Foreskin keratinocyte (primary cell): ENCODE measurements at places on chromosomes 3 and 15. TPM values are rescaled to one million over a fixed set of nuclear protein-coding genes. Genes with fewer than 3 reads are reported as not detected.

FAM107A gene
- polyA plus RNA-seq, result not detected in 2 replicates

DNA sequence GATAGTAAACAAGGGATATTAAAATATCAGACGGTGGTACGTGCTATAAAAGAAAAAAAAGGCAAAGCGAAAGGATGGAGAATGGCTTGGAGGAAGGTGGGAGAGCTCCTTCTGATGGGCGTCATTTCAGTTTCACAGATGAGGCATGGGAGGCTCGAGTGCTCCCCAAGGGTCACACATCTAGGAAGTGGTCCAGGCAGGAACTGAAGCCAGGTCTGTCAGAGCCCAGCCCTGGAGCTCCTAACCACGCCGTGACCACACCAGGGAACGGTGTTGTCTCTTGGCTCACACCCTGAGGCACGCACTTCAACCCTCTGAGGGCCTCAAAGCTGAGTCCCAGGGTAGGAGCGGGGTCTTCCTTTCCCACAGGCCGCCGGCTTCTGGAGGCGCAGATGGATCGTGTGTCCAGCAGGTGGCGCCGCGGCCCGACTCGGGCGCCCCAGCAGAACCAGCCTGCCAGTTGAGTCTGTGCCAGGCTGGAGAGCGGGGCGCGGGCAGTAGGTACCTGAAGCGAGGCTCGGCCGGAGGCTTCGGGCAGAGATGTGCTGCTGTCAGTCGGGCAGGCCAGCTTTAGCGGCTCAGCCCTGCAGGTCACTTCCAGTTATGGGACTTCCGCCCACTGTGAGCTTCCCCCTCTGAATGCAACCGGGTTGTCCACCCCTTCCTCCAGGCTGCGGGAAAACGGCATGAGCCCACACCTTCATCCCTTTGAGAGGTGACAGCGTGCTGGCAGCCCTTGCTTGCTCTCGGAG lies 68.1 kb downstream of the SLC6A1 start:
- DNase-seq, result peak; percentile 34

ISLR2 gene
- not detected in 2 replicates for polyA plus RNA-seq

DNA sequence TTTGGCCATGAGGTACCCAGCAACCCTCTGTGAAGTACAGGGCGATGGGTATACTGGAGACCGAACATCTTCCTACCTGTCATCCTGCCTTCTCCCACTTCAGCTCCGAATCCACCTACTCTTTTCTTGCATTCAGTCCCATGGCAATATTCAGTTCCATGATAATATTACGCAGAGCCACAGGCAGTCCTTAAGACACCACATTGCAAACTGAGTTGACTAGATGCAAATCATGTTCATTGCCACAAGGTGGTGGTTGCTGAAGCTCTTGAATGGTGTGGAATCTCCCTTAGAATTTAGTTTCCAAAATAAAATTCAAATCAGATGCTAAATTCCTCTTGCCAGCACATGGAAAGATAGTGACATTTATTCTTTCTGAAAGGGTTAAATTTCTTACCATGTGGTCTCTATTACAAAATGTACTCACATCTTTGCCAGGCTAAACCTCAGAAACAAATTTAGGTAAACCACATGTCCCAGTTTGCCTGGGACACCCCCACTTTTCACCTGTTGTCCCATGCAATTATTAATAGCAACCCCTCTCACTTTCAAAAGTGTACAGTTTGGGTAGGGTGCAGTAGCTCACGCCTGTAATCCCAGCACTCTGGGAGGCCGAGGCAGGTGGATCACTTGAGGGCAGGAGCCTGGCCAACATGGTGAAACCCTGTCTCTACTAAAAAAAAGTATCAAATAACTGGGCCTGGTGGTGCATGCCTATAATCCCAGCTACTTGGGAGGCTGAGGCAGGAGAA lies 1.7 kb upstream of the NME9 start:
- no peak for DNase-seq

GRCh38 chr3:152047465-152047864 lies 174.0 kb downstream of the SUCNR1 start:
- DNase-seq, result peak; percentile 13

ACVR2B gene
- polyA plus RNA-seq, result 0.66 and 0.87 TPM in 2 replicates

- DNase-seq, result no peak
Observed at GRCh38 chr3:48408823-48409281, 21.0 kb downstream of the PLXNB1 start.

DNA sequence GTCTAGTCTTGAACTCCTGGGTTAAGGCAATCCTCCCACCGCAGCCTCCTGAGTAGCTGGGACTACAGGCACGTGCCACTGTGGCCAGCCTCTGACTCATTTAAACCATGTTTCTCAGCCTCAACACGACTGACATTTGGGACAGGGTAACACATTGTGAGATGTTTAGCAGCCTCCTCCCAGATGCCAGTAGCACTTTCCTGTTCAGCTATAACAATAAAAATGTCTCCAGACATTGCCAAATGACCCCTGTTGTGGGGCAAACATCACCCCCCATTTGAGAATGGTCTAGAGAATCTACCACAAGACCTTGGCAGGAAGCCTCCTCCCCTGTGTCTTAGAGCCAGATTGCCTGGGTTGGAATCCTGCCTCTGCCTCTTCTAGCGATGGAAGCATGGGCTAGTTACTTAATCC lies 8.4 kb downstream of the TMEM40 start:
- no peak for DNase-seq

GOLGA8H gene
- not detected in 2 replicates for polyA plus RNA-seq

- DNase-seq, result no peak
Observed at GRCh38 chr3:22315925-22316324, 564.9 kb upstream of the ZNF385D start.

- DNase-seq, result no peak
Observed at GRCh38 chr3:185657691-185658503, 71.8 kb downstream of the SENP2 start.

DNA sequence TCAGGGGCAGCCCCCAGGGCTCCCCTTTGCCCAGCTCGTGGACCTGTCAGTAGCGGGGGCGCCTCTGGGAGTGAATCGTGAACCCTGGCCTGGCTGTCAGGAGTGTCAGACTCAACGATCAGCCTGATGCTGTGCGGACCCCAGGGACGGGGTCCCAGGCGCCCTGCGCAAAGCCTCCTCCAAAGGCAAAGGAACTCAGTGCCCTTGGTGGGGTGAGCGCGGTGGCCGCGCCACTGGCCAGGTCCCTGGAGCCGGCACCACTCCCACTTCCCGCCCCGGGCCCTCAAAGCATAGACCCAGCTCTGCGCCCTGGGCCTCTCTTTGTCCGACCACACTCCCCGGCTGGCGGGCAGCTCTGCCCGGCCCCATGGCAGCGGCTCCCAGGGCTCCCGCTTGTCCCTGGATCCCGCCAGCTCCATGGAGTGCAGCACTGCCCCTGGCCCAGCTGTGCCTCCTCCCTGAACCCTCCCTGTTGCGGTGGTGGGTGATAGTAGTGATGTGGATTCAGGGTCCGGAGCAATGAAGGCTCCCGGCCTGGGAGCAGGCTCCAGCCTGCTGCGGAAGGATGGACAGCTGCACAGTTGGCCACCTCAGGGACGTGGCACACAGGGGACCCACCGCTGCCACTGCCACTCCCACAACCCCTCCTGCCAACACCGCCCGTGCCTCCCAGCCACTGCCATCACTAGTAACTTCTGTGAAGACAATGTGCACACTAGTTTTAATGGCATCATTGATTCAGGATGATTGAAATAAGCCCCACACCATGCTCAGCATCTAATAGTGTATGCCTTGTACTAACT lies 263.8 kb downstream of the ZBBX start:
- DNase-seq, result no peak

PRSS50 gene
- not detected in 2 replicates for polyA plus RNA-seq

- DNase-seq, result no peak
Observed at GRCh38 chr3:195738274-195739044, 17.7 kb downstream of the MUC20 start.

DNA sequence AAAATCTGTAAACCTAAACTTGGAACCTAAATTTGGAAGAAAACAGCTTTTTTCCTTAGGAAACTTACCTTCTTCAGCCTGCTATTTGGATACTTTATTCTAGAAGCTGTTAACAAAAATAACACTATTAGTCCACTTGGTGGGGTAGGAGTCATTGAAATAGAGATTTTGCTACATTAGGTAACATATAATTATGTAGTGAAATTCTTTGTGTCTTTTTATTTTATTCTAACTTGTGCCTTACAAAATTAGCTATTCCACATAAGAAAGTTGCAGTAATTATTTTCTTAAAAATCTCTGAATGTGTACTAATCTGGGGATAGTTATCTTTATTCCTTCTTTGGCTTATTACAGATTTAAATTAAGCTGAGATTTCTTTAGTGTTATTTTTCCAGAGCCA lies 360.4 kb upstream of the ROBO2 start:
- DNase-seq, result no peak

CPN2 gene
- not detected in 2 replicates for polyA plus RNA-seq

GCHFR gene
- 9.0 and 12.9 TPM in 2 replicates for polyA plus RNA-seq

DNA sequence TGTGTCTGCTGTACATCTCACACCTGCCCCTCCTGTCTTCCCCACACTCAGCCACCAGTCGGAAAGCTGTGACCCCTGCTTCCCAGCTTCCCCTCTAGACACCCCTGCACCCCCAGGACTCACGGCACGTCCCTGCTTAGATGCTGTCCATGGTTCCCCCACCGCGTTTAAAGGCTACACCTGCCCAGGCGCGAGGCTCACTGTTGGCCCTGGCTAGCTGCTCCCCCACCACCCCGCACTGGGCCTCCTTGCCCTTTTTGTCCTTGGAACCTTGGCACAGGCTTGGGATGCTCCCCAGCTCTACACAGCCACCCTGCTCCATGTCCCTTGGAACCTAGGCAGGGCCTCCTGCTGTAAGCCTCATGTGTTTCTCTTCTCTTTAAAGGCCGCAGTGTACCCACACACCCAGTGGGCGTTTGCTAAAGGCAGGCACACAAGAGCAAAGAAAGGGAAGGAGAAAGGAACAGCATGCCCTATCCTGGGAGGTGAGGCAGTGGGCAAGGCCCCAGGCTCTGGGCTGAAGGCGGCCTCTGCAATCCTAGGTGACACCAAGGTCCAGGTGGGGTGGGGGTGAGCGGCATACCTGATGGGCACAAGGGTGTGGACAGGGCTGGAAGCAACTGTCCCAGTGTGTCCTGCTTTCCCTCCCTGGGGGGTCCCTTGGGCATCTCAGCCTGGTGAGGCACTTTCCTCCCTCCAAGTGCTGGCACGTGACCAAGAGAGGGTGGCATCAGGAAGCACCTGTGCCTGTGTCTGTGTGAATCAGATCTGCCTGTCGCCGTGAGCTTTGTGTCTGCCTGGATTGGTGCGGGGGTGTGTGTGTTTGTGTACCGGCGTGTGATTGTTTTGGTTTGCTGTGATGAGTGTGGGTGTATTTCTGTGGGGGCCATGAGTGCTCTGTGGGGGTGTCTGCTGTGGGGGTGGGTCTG lies 54.4 kb downstream of the TPRA1 start:
- no peak for DNase-seq

GRCh38 chr15:73796331-73796831 lies 43.2 kb upstream of the INSYN1 start:
- DNase-seq, result no peak

MCTP2 gene
- polyA plus RNA-seq, result 2.7 TPM in 2 replicates

DNA sequence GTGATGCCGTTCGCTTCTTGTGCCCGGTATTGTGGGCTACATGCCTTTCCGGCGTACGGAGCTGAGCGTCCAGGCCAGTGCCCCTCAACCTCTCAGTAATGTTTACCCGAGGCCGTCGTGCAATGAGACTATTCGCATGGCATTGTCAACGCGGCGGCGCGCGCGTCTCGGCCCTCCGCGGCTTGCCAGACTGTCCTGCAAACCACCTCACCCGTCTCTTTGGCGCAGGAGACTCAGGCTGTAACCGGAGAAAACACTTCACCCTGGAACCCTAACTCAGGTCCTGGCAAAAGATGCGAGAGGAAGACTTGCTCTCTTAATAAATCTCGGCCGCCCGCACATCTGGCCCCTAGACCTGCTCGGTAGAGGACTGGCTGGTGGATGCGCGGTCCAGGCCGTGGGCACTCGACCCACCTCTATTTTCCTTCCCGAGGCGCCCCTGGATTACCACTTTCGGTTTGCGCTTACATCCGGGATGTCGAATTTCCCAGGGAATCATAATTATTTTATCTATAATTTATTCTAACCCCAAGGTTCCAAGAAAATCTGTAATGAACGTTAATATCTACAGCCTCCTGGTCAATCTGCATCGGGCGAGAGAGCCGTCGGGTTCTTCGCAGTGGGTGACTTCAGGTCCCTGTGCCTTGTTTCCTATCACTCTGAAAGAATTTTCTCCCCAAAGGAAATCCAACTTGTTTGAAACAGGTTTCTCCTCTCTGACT lies 71.8 kb upstream of the POLG start:
- no peak for DNase-seq

- peak; percentile 97 for DNase-seq
Observed at GRCh38 chr3:111676211-111677006, 81.3 kb upstream of the ZBED2 start.

DNA sequence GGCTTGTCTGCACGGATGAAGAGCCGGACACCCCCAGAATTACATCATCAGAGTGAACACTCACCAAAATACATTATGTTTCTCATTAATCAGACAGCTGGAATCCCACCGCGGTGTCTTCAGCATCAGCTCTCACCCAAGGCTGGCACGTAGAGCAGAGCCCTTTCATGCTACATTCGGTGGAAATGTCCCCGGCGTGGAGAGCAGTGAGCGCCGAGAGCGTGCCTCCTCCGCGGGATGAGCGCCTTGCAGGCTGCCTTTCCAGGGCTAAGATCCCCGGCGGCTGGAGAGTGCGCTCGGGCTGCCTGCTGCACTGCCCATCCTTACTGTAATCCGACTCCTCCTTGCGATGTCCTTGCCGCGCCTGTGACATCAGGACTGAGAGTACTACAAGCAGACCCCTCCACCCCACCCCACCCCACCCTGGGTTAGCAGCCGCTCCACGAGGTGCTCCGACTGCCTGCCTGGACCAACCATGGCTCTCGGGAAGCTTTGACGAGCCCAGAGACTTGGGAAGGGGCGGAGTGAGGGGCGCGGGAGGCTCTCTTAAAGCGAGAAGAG lies at the start of gene ZNF385D:
TSS of gene ZNF385D (minus strand) at position 380 of the 561 bp plus-strand sequence. CDS start at position 86, 294 bp downstream.
- DNase-seq, result no peak

USP50 gene
- not detected in 2 replicates for polyA plus RNA-seq

- peak; percentile 42 for DNase-seq
Observed at GRCh38 chr3:190130037-190130436, 9.3 kb upstream of the P3H2 start.

GRCh38 chr3:73508330-73508954 lies 116.3 kb downstream of the PDZRN3 start:
- no peak for DNase-seq

DNA sequence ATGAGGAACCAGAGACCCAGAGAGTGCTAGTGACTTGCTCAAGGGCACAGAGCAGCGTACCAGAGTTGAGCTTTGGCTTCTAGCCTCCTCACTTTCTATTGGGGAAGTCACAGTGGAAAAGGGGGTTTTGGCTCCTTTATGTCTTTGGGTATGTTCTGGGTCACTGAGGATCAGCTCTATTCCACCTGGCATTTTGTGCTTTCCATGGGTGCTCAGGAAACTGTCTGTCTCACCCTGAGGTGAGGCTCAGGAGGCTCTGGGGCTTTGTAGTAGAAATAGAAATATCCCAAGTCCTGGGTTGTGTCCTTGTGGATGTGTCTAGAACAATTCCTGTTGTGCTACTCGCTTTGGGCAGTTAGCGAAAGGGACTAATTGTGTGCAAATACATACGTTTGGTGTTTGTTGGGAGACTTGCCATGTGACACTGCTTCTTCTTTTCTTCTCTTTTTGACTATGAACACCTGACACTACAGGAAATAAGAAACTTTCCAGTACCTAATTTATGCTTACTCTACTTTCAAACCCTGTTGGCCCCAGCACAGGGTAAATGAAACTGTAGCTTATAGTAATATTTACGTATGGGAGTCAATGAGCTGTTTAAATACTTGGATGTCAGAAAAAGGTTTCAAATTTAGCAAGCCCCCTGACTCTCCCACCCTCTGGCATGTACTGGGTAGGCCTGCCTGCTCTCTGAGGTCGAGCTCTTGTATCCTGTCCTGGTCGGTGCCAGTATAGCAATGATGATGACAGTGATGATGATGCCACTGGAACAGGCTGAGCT lies 35.6 kb downstream of the SMAD3 start:
- DNase-seq, result no peak

SENP7 gene
- polyA plus RNA-seq, result 0.92 and 1.3 TPM in 2 replicates

- no peak for DNase-seq
Observed at GRCh38 chr3:158696618-158697017, 24.2 kb upstream of the LXN start.
